ENCODE measurements at places on chromosomes 2 and 18.
A peak's percentile ranks its signal among the peaks of the same experiment; 100 is the strongest.

GRCh38 chr2:48515513-48515985 lies 14.4 kb upstream of the STON1 start:
- peak; percentile 57 for DNase-seq

DNA sequence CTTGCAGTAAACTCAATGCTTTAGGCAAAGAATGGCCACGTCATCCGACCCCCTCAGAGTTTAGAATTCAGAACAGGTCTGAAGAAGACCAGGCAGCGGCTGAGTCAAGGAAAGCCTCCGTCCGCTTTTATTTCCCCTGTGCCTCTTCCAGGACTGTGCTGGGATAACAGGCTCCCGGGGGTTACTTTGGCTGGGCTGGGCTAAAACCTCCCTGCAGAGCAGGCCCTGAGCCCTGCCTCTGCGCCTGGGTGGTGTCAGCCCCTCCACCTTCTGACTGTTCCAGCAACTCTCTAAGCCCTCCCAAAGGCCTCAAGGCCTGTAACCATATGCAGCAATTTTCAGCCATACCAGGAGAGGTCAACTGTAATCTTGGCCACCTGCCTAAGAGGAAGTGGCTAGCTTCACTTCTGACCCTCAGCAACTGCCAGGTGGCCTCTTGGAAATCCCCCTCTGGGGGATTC lies 166.5 kb downstream of the RPIA start:
- no peak for DNase-seq

DNA sequence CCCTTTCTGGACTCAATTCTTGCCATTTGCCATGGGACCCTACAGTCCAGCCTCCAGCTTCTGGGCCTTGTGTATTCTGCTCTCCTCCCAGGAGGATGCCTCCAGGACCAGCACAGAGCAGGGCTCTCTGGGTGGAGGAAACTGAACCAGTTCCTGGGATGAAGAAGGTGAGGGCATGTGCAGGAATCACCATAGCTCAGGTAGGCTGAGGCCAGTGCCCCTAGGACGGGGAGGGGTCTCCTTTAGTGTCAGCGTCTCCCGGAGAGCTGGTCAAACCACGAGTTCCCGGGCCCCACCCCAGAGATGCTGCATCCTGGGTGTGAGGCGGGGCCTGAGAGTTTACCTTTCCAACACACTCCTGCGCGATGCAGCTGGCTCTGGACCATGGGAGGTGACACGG lies 5.8 kb upstream of the PRELID3A start:
- no peak for DNase-seq

GRCh38 chr18:36572135-36572856 lies 256.5 kb downstream of the TPGS2 start:
- peak; percentile 10 for DNase-seq

DNA sequence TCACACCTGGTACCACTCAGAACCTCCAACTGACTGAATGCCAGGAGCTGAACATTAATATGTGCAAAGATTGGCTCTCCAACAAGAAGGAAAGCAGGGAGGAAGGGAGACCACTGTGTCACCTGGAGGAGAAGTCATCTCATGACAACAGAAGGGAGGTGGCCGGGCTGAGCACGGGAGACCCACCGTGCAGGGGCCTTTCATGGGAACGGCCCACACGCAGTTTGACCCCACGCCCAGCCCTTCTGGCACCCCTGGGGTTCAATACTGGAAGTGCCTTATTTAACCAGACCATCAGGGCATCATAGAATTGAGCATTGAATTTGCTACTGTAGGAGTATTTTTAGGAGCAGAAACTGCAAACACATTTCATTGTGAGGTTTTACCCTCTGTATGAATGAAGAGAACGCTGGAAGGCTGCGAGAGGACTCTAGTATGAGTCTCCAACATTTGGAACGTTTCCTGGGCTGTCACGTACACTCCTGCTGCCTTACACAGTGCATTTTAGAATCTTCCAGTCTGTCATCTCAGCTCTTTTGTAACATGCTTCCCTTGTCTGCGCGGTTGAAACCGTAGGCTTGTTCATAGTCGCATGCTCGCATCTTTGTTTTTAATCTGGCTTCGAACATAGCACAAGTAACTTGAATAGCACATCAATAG lies 132.1 kb downstream of the NFATC1 start:
- no peak for DNase-seq

GRCh38 chr2:105129722-105130232 lies 91.9 kb downstream of the MRPS9 start:
- no peak for DNase-seq

DNA sequence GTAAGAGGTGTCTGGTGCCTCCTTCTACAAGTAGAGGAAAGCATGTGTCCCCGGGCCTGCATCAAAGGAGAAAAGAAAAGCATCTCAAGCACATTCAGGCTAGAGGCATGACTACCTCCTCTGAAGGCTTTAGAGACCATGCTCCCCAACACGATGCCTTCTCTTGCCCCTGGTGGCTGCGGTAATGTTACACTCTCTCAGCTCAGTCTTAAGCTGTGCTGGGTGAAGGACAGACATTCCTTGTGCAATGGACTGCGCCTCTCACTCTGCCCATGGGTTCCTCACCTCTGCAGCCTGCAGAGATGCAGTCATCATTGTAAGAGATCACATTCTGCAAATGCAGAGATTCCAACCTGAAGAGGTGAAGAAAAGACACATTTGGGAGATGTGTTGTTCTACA lies 148.2 kb upstream of the HNRNPA3 start:
- no peak for DNase-seq

- DNase-seq: no peak
These were observed 4.4 kb downstream of the ACTR3 start for GRCh38 chr2:113894156-113894743.

GRCh38 chr2:176589825-176590440 lies 320.7 kb downstream of the MTX2 start:
- DNase-seq: no peak

GRCh38 chr18:44541781-44542180 lies 138.9 kb upstream of the SETBP1 start:
- no peak for DNase-seq

- DNase-seq: no peak
These were observed 1.2 kb upstream of the MRO start for GRCh38 chr18:50820901-50821520.

GRCh38 chr2:120907822-120908221 lies 172.2 kb downstream of the GLI2 start:
- DNase-seq: no peak

- no peak for DNase-seq
These were observed 130.7 kb upstream of the RNF152 start for GRCh38 chr18:62023536-62023935.

DNA sequence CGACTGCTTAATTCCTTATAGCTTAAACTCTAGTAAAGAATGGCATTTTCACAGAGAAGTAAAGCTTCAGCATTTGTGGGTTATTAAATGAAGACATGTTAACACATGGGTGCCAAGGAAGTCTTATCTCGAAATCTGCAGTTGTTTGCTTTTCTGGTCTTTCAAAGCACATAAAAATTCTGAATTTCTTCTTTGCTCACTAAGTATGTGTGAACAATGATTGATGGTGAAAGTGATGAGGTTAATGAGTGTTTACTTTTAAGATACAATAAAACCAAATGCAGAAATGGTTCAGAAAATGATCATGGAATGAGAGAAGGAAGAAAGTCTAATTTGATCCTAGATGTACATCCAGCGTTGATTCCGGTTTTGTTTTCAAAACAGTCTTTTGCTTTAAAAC lies 234.6 kb upstream of the RAB12 start:
- DNase-seq: no peak

DNA sequence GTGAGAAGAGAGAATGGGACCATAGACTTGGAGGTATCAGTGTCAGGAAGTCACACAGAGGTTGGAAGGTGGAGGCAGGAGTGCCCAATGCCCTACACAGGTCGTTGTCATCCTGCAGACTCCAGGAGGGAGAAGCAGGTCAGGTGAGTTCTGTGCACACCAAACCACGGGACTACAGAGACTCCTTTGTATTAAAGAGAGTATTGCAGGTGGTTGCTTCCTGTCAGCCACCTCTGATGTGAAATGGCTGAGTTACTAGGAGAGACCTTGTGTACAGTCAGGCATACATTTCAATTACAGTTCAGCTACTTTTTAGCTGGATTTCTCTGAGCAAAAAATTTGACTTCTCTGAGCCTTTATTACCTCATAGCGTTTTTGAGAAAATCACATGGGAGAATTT lies 51.6 kb downstream of the SPP2 start:
- no peak for DNase-seq

DNA sequence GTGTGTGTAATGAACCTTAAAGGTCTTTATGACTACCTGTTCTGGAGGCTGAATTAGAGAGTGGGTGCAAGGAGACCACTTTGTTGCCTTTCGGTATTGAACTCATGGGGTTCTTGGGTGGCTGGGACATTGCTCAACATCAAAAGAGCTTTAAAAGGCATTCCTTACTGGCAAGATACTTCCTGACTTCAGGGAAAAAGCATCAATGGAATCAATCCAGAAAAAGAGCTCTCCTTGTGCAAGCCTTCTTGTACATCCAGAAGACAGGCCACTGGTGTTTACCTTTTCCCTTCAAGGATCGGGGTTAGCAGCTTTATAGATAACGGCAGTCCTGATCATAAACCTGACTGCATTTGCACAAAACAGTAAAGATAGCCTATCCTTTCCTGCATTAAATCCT lies 9.5 kb downstream of the PNO1 start:
- no peak for DNase-seq

DNA sequence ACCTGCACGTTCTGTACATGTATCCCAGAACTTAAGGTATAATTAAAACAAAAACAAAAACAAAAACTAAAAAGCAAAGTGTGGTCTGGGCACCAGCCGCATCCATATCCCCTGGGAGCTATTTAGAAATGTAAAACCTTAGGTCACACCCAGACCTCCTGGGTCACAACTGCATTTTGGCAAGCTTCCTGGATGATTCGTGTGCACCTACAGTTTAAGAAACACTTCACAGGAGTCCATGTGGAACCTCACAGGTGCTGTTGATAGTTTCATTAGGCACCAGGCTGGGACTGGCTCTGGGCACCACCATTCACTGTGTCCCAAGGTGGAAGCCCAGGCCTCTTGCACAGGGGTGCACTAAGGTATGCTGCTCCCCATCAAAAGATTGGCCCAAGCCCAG lies 103.6 kb upstream of the BOD1L2 start:
- DNase-seq: no peak

DNA sequence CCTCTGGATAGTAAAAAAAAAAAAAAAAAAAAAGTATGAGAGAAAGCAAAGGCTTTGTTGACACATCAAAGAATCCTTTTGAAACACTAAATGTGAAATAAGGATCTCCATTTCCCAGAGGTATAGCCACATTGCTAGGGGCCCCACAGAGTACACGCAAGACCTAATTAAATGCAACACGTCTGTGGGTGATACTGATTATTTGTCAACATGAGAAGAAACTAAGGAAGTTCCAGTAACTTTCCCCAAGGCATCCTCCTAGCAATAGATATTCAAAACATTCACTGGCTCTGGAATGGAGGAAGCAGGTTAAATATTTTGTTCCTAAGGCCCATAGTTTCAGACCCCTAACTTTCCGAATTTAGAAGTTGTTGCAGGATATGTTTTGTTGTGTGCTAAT lies 24.6 kb upstream of the EPB41L3 start:
- DNase-seq: no peak

- no peak for DNase-seq
These were observed 407.0 kb downstream of the SUCLG1 start for GRCh38 chr2:84052043-84052442.

DNA sequence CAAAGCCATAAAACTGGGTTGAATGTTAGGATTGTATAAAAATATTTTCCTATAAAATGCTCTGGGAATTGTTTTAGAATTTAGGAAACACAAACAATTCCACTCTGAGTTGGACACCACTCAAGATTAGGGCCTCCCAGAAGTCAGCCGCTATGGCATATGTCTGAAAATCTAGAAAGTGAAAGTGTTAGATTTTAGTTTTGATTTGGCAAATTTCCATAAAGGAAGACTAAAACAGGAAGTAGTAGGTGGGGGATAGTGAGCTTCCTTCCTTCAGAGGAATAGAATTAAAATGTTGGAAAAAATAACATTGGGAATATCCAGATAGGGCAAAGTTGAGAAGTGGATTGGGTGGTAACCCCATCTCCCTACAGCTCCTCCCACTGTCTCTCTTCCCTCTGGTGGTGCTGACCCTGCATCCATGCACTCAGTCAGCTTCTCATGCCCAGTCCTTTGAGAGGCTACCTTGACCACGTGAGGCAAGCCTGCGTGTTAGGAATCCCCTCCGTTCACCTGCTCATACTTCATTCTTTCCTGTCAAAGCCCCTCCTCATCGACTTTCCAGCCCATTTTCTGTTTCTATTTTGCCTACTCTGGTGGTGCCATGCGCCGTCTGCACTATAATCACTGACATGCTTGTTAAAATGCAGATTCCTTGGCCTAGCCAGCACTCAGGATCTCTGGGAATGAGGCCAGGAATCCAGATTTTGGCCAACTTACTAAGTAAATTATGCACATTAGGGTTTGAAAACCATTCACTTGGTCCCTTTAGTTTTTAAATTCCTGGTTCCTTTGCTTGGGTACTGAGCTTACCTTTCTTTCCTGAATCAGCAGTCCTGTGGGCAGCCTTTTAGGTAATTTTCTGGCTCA lies 83.5 kb downstream of the POLE4 start:
- no peak for DNase-seq

GRCh38 chr2:57373530-57373929 lies 673.1 kb upstream of the VRK2 start:
- DNase-seq: no peak

- DNase-seq: no peak
These were observed 10.6 kb downstream of the DAW1 start for GRCh38 chr2:227881866-227882517.

- DNase-seq: peak; percentile 61
These were observed 33.2 kb upstream of the CYP1B1 start for GRCh38 chr2:38108907-38109731.

DNA sequence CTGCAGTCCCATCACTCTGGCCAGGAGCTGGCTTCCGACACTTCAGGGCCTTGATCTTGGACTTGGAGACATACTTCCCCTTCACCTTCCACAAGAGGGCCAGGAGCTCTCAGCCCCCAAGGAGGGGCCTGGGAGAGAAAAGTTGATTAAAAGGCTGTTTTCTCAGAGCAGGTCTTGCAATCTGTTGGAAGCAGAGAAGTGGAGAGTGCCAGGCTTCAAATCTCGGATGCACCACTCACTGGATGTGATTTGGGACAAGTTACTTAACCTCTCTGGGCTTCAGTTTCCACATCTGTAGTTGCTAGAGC lies 255.3 kb downstream of the CYP26B1 start:
- no peak for DNase-seq

- DNase-seq: no peak
These were observed 7.0 kb upstream of the TYMS start for GRCh38 chr18:650428-650858.

DNA sequence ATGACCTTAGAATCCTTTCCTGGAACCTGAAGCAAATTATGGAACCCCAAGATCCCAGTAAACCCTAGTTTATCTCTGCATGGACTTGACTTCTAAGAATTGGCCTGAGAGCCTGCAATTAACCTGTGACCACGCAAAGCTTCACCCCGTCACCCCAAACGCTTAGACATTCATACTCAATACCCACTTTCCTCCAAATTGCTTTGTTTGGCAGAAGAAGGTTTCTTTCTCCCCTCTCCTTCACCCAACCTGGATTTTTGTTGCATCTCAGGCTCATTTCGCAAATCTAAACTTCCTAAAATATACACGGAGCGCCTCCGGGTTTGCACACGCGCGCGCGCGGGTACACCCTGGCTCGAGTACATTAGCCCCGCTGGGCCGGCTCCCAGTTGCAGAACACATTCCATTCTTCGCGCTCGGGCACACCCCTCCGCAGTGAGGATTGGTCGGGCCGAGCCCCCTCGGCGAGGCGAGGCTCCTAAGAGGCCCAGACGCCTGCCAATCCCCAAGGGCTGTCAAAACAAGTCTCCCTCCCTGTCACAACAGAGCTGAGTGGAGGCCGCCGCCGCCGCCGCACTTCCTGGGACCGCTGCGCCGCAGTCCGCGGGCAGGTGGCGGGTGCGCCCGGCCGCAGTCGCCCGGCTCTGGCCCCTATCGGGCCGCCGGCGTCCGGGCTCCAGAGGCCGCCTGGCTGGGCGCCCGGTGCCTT lies at the start of gene PLCL1:
Gene PLCL1 (plus strand): TSS at position 545 of the 709 bp plus-strand sequence.
- peak; percentile 93 for DNase-seq

Measured in NCI-H524 (cell line).